NCI-H748 treated with DMSO at 0.1 percent for 48 hours (cell line): ENCODE measurements at places on chromosomes 6 and 20.

GRCh38 chr6:22878706-22879105, 309.3 kb downstream of the HDGFL1 start:
- DNase-seq: no peak

DNA sequence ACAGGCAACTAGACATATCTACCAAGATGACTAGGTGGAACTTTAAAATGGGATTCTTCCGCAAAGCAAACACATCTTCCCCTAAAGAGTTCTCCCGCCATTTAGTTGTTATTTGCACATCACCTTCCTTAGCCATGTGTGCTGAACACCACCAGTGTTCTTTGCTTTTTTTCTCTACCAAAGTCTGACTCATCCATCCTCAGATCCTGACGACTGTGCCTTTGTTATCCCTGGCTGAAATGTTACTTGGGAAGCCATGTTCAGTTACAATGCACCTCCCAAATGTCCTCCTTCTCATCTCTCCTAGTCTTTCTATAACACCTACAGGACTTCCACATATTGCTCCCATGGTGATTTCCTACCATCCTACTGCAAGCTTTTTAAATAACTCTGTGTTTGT, 593.5 kb upstream of the ARID1B start:
- no peak for DNase-seq

GRCh38 chr6:38508286-38508685, 131.4 kb downstream of the BTBD9 start:
- no peak for DNase-seq

- DNase-seq: no peak
These were observed 140.7 kb downstream of the MAP3K7 start for GRCh38 chr6:90446164-90446563.

GRCh38 chr6:68114463-68115047, 520.5 kb upstream of the ADGRB3 start:
- DNase-seq: no peak

- DNase-seq: no peak
These were observed 101.8 kb upstream of the COL21A1 start for GRCh38 chr6:56349194-56349593.

- no peak for DNase-seq
These were observed 76.8 kb upstream of the PIM1 start for GRCh38 chr6:37092923-37093727.

DNA sequence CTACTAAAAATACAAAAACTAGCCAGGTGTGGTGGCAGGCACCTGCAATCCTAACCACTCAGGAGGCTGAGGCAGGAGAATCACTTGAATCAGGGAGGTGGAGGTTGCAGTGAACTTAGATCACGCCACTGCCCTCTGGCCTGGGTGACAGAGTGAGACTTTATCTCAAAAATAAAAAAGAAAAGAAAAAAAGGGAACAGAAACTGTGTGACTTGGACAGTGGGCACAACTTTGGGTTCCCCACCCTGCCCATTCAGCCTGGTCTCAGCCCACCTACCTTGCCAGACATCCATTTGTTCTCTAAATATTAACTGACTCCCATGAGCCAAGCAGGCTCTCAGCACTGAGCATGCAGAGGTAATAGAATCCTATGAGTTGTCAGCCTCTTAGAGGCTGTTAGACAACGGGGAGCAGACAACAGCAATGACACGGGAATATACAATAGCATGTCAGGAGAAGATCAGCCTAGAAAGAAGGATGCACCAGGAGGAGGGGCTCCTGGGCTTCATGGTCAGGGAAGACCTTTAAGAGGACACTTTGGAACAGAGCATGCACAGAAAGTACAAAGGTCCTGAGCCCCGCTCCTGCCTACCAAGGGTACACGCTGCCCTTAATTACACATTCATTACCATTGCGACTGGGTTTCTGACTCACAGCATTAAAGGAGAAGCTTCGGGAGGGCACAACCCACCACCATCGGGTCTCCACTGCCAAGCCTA, 20.0 kb downstream of the FAM209B start:
- DNase-seq: no peak

- DNase-seq: no peak
These were observed 19.8 kb downstream of the CRISP2 start for GRCh38 chr6:49693512-49693911.

- DNase-seq: no peak
These were observed 20.2 kb downstream of the PRPH2 start for GRCh38 chr6:42702200-42702599.

GRCh38 chr6:149915970-149916865, 6.7 kb downstream of the RAET1G start:
- DNase-seq: no peak

DNA sequence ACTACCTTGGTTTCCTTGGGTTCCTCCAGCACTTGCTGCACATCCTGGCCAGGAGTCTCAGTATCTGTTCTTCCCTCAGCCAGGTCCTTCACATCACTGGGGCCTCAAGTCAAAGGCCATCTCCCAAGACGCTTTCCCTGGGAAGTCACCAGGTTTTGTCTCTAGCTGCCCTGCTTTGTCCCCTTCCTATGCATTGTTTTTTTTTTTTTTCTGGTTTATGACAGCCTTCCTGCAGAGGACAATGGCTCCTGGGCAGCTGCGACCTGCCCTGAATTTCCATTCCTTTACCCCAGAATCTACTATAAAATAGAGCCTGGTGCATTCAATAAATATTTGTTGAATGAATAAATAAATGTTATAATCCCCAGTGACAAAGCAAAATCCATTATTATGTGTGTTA, 687.3 kb downstream of the QKI start:
- DNase-seq: no peak

GRCh38 chr6:43035495-43036194, 14.2 kb downstream of the RRP36 start:
- DNase-seq: no peak

DNA sequence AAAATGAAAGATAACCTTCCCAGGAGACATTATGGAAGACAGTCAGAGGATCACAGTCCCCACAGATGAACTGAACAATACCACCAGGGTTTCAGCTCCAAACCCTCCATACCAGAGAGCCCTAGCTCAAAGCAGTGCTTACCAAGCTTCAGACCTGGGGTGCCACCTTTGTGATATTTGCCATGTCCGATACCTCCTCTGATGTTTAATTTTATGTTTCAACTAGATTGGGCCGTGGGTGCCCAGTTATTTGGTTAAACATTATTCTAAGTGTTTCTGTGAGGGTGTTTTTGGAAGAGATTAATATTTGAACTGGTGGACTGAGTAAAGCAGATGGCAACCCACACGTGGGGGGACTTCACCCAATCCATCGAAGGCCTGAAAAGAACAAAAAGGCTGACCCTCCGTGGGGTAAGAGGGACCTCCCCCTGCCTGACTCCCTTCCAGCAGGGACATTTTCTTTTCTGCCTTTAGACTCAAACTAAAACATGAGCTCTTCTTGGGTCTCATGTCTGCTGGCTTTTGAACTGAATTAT, 11.8 kb downstream of the SCML4 start:
- no peak for DNase-seq

GRCh38 chr20:58106143-58106750, 122.2 kb downstream of the ANKRD60 start:
- DNase-seq: no peak

DNA sequence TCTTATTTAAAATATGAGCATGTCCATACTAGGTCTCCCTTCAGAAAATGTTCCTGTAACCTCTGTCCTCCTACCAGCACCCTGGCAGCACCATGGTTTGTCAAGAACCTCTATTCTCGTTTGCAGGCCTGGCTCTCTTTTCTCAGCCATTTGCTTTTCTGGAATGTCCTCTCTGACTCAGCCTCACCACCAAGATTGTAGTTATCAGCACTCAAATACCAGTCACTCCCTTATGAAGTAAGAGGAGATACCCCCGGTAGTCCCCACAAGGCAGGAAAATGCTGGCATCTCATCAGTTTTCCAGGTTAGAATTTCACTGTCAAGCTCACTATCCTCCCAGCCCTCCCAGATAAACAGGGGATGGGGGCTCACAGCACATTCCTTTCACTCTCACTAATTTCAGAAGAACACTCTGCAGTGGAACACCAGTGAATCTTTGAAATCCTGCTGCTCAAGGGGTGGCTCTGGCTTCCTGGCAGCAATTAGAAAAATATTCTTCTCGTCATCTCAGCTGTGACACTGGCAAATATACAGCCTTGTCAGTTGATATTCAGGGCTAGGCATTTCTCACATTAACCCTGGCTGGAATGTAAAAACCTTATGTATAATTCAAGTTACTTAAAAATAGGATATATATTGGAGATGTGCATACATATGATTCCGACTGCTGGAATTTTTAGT, 129.2 kb downstream of the TBX18 start:
- DNase-seq: no peak

- DNase-seq: no peak
These were observed 21.0 kb downstream of the CST7 start for GRCh38 chr20:24970030-24970553.

- no peak for DNase-seq
These were observed 19.6 kb downstream of the RRBP1 start for GRCh38 chr20:17662333-17663039.

DNA sequence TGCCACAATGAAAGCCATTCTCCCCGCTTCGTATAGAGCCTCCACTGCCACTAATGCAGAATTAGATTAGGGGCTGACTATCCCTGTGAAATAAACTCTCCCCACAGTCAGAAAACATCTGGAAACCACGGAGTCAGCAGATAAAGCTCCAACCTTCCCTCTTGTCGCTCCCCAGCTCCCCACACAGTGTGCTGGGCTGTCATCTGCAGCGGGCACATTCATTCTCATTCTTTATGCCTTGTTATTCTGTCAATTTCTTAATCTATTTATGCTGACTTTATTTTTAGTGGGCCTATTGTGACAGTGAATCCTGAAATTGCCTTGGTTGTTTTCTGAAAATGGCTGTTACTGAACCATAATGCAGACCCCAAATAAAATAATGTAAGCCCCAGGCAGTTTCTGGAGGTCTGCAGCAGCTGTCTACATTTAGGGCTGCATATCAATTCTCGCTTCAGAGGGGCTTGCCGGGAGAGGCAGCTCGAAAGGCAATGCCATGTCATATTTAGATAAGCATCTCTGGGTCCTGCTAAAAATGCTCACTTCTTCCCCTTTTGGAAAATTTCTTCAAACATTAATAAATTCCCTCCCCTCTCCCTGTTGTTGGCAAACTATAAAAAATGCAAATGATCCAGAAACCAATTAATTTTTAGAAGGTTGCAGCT, 71.6 kb downstream of the TMEM242 start:
- no peak for DNase-seq

DNA sequence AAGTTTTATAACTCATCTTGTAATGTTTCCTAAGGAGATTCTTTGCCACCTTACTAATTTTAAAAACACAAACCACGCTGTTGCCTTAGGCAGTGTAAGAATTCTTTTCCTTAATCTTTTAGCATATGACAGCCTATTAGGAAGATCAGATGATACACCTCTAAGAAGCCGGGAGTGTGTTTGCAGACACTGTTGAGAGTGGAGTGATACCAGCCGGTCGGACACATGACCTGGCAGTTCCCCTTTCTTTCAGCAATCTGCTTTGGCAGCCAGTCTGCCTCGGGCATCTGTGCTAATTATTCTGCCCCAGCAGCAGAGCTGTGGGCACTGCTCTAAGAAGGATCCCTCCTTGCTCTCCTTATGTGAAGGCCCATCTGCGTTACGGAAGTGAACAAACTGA, 50.9 kb downstream of the PLCB4 start:
- DNase-seq: no peak

DNA sequence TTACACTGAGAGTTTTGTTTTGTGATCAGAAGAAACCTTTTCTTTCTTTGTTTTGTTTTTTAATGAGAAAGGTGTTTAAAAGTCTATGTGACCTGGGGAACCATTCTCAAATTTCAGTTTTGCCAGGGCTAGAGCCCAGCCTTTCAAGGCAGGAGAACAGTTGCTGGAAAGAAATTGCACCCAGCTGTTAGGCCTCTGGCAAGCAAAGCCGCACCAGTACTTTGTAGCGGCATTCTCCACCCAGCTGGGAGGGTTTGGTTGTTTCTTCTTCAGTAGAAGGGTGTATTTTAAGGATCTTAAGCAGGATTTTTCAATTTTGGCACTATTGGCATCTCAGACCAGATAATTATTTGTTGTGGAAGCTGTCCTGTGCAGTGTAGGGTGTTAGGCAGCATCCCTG, 16.6 kb upstream of the MAPK13 start:
- no peak for DNase-seq

GRCh38 chr6:106974999-106975737, 639 bp upstream of the CD24 start:
- peak; percentile 14 for DNase-seq
